Bronchus fibroblast of lung (primary cell): ENCODE measurements at places on chromosomes 16 and 17. TPM values are rescaled to one million over a fixed set of nuclear protein-coding genes. Genes with fewer than 3 reads are reported as not detected.

CCT6B gene
- 0.15 and 0.17 TPM in 2 replicates for total RNA-seq

MMP28 gene
- 0.67 and 2.2 TPM in 2 replicates for total RNA-seq

BRIP1 gene
- total RNA-seq = 7.4 and 9.9 TPM in 2 replicates

TMEM107 gene
- total RNA-seq = 30.6 and 34.5 TPM in 2 replicates

HIC1 gene
- 26.4 and 28.1 TPM in 2 replicates for total RNA-seq

CDC27 gene
- total RNA-seq = 51.6 and 66.2 TPM in 2 replicates

KRTAP2-1 gene
- total RNA-seq = not detected in 2 replicates

SOST gene
- not detected in 2 replicates for total RNA-seq
